ENCODE measurements at places on chromosomes 6 and 20.

DNA sequence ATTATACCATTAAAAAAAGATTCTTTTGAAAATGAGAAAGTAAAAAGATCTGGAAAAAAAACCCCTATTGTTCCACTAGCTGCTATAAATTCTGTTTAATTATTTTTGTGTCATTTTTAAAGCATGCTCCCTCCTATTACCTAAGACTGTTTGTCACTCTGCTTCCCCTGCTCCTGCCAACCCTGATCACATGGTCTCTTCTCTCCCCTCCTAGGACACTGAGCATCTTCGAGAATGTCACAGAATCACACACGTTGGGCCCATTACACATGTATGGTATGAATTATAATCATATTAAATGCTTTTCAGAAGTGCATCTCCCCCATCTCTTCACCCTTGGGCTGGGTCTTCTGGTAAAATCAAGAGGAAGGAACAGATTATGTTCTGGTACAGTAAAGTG lies 6.2 kb downstream of the SNAP91 start:
- no peak for DNase-seq

DNA sequence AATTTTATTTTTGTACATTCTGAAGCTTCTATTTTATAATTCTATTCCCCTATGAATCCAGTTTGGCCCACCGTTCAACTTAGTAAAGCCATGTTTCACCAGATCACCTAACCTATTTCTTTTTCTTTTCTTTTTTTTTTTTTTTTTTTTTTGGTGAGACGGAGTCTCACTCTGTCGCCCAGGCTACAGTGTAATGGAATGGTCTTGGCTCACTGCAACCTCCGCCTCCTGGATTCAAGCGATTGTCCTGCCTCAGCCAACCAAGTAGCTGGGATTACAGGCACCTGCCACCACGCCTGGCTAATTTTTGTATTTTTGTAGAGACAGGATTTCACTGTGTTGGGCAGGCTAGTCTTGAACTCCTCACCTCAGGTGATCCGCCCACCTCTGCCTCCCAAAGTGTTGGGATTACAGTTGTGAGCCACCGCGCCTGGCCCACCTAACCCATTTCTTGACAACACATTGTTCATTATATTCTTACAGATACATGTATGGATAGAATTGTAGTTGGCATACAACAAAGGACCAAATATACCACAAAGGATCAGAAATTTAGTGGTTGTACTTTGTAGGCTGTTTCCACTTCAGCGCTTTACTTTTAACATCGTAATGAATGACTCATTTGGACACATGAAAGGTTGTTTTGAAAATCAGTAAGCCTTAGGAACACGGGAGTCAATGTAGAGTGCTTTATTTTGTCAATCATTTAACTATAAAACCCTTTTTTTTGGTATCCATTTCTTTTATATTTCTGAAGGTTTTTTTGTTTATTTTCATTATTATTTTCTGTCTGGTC lies 63.2 kb downstream of the GJA1 start:
- DNase-seq = no peak

DNA sequence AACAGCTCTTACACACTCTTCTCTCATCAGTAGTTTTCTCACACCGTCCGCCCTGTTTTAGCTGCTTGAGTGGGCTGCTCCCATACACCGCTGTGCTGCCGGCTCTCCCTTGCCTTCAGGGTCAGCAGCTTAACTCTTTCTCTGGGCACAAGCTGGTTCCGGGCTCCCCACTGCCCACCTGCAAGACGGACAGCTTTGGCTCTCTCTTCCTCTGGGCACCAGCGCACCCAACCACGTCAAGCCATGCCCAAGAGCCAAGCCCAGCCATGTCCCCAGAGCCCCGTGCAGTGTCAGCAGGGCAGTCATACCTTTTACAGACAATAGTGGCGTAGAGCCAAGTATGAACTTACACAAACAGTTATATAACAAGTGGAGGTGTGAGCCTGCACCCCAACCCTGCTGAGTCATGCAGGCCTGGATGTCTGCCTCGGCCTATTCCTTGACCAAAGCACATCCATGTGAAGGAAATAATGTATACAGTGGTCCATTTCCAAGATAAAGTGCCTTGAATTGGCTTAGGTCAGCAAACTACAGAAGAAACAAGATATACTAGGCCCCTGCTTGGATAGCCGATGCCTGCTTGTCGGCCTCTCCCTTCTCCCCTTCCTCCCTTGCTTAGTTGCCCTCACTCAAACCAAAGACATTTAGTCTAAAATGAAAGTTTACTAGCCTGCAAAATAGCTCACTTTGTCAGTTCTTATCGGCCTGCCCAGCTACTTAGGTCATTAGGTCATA lies 89.3 kb downstream of the JPH2 start:
- DNase-seq = no peak

GRCh38 chr20:22098511-22098910 lies 393.0 kb downstream of the PAX1 start:
- no peak for DNase-seq

DNA sequence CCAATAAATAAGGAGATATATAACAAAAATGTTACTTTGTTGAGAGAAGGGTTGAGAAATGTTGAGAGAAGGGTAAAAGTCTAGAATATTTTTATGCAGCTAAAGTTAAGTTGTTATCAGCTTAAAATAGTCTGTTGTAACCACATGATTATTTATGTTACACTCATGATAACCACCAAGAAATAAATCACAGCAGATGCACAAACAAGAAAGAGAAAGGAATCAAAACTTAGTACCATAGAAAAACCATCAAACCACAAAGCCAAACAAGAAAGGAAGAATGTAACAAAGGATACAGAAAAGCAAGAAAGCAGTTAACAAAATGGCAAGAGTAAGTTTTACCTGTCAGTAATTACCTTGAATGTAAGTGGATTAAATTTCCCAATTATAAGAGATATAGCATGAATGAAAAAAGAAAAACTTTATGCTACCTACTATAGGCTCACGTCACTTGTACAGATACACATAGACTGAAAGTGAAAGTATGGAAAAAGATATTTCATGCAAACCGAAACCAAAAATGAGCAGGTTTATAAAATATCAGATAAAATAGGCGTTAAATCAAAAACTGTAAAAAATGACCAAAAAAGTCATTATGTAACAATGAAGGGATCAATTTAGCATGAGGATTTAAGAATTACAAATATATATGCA lies 93.6 kb downstream of the STXBP5 start:
- DNase-seq = no peak

DNA sequence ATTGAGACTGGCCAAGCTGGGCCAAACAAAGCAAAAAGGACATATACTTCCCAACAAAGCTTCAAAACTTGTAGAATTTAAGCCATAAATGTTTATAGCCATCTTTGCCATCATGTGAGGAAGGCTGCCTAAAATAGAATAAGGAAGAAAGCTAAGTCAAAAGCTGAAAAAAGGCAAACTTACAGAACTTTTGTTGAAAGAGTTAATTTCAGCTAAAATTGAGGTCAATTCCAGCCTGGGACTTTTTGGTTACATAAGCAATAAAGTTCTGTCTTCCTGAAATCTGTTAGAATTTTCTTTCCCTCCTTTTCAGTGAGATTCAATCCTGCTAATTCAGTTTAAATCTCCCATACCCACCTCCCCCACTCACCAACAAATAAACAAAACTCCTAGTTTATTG lies 227.9 kb upstream of the MARCKS start:
- no peak for DNase-seq

DNA sequence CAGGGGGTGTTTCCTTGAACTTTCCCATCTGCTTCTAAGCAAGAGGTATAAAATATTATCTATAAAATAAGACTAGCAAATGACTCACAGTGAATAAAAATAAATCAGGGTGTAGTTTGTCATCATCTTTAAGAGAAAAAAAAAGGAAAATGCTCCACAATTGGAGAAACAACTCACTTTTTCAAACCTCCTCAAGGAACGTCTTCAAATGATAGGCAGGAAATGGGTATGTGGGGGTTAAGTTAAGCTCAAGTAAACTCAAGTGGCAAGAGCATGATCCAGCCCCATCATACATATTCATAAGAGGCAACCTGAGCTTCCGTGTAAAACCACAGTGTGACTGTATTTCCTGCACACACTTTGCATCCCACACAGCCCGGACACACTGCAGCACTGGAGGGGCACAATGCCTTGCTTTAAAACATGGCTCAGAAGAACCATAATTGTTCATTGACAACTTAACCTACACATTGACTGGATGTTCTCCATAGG lies 58.5 kb upstream of the CEP85L start:
- no peak for DNase-seq

- no peak for DNase-seq
Measured at GRCh38 chr6:152004036-152004566, 196.6 kb downstream of the ESR1 start.

DNA sequence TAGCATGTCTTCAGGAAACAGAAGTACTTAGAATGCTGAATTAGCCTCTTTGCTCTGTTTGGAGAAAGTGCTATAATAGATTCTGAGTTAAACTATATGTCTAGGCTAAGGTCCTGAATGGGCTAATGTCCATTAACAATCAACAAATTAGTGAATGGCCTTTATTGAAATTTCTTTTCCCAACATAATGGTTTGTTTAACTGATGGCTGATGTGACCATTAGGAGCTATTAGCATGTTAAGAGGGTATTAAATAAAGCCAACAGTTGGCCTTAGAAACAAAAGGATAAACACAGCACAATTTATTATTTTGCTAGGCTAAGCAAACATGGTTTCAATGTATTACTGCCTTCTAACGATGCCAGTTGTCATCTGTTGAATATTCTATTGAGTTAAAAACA lies 234.3 kb upstream of the HS3ST5 start:
- no peak for DNase-seq

- DNase-seq = no peak
Measured at GRCh38 chr20:47097691-47098622, 203.3 kb downstream of the EYA2 start.

- no peak for DNase-seq
Measured at GRCh38 chr20:57767441-57767840, 57.6 kb upstream of the PMEPA1 start.

- DNase-seq = no peak
Measured at GRCh38 chr6:19691465-19692167, 145.6 kb upstream of the ID4 start.

DNA sequence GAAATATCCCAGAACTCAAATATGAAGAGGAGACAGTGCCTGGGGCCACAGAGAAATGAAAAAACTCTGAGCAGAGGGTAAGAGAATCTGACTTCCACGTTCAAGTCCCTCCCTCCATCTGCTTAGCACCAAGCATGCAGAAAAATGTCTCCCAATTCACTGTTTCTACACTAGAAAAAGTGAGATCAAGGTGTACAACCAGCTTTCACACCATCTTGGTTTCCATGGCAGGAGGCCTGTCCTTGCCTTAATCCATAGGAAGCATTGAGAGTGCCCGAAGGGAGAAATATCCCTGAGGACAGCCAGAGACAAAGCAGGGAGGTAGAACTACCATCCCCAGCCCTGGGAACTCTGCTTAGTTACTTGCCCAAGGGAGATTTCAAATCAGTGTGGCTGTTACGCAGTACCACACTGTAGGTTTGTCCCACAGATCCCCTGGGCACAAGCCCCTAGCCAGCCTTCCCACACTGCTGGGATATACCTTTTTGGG lies 82.9 kb downstream of the SCML4 start:
- DNase-seq = no peak

DNA sequence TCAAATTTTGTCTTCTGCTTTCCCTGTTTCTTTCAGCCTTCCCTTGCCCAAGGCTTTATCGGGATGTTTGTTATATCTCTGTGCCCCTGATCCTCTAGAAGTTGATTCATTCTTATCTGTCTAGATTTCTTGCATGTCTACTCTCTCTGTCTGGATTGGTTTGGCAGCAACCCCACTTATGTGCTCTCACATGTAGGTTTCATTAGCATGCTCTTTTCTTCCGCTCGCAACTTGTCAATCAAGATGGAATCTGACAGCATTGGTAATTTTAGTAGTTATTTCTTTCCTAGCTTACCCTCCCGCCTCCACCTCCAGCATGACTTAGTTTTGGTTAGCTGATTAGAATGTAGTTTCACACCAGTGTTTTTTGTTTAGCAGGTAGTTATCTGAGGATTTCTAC lies 39.3 kb downstream of the LRRC1 start:
- no peak for DNase-seq

- no peak for DNase-seq
Measured at GRCh38 chr20:21190869-21191268, 65.0 kb downstream of the KIZ start.

DNA sequence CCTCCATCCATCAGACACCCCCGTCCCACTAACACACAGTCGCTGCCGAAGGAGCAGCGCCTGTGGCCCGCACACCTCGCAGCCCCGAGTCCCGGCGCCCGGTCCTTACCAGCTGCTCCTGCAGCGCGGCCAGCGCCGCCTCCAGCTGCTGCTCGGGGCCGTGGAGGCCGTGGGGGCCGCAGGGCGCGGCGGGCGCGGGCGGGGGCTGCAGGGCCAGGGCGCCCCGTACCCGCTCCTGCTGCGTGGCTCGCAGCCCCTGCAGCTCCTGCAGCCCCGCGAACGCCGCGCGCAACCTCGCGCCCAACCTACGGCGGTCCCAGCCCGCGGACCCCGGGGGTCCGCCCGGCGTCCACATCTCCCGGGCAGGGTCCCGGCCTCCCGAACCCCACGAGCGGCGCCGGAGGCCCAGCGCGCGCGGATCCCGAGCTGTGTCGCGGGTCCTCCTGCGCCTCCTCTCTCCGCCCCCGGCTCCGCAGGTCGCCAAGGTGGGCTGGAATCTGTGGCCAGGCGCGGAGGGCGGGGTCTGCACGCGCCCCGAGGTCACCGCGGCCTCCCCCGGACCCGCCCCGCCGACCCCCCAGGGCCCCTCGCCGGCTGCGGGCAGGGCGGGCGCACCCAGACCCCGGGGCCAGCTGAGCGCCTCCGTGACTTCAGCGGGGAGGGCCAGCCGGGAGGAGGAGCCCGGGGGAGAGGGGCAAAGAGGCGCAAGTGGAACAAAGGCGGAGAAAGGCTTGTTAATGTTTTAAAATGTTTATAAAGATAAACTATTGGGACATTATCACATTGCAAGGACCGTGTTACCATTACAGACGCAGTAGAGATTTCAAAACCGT lies at the start of gene DACT2:
TSS of gene DACT2 (minus strand) at position 499 of the 833 bp plus-strand sequence. CDS start at position 355, 144 bp downstream.
- DNase-seq = no peak

- no peak for DNase-seq
Measured at GRCh38 chr6:45929421-45930361, 86.0 kb downstream of the CLIC5 start.

DNA sequence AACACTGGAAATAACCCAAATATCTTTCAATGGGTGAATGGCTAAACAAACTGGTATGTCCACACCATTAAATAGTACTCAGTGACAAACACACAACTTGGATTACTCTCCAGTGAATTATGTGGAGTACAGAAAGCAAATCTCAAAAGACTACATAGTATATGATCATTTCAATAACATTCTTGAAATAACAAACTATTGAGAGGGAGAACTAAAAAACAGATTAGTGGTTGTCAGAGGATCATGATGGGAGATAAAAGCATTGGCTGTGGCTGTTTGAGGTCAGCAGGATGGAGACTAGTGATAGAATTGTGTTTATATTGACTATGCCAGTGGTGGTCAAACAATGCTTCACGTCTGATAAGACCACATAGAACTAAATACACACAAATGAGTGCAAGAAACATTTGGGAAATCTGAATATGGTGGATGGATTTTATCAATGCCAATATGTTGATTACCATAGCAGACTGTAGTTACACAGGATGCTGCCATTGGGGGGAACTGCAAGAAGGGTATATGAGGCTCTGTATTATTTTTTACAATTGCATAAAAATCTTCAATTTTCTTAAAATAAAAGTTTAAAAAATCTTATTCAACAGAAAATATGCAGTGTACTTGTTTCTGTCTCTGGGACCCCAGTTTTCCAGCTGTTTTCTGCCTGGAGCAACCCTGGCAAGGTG lies 242.0 kb downstream of the TBXT start:
- no peak for DNase-seq

- no peak for DNase-seq
Measured at GRCh38 chr6:3987053-3987452, 91.9 kb downstream of the FAM217A start.

GRCh38 chr20:10916312-10916711 lies 242.5 kb upstream of the JAG1 start:
- no peak for DNase-seq
